Aorta (tissue), 5 donors: ENCODE measurements at places on chromosomes 3 and 15. TPM values are rescaled to one million over a fixed set of nuclear protein-coding genes. Genes with fewer than 3 reads are reported as not detected.

Gene MORC1
- not detected for total RNA-seq

Gene CCDC9B
- 66.6 TPM for total RNA-seq

Gene SPINT1
- 2.4 TPM for total RNA-seq

Gene CHRNA3
- total RNA-seq, result not detected

Gene CLDND1
- 114 TPM for total RNA-seq

Gene THPO
- 1.2 TPM for total RNA-seq

Gene PAQR5
- total RNA-seq, result 1.9 TPM

Gene CDHR4
- total RNA-seq, result 0.26 TPM
